NCI-H187 (cell line): ENCODE measurements at places on chromosomes 12 and 14.
A peak's percentile ranks its signal among the peaks of the same experiment; 100 is the strongest.

DNA sequence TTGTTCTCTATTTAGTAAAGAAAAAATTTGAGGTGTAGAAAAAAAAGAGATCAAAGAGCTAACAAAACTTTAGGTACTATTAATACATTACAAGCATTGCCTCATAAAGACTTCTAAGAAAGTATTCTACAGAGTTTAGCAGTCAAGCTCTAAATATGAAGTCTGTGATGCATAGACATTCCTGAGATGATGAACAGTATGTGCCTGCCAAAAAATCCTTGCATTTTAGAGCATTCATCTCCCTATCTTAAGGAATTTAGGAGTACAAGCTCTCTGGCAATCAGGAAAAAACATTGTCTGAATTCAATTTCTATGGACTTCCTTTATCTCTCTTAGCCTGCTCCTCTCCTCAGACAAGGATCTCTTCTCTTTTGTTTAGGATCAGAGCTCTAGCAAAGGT lies 202.6 kb upstream of the LRFN5 start:
- DNase-seq, result no peak

GRCh38 chr12:9795945-9796344 lies 31.3 kb upstream of the KLRF1 start:
- no peak for DNase-seq

GRCh38 chr12:58148405-58148804 lies 207.0 kb downstream of the ATP23 start:
- no peak for DNase-seq

DNA sequence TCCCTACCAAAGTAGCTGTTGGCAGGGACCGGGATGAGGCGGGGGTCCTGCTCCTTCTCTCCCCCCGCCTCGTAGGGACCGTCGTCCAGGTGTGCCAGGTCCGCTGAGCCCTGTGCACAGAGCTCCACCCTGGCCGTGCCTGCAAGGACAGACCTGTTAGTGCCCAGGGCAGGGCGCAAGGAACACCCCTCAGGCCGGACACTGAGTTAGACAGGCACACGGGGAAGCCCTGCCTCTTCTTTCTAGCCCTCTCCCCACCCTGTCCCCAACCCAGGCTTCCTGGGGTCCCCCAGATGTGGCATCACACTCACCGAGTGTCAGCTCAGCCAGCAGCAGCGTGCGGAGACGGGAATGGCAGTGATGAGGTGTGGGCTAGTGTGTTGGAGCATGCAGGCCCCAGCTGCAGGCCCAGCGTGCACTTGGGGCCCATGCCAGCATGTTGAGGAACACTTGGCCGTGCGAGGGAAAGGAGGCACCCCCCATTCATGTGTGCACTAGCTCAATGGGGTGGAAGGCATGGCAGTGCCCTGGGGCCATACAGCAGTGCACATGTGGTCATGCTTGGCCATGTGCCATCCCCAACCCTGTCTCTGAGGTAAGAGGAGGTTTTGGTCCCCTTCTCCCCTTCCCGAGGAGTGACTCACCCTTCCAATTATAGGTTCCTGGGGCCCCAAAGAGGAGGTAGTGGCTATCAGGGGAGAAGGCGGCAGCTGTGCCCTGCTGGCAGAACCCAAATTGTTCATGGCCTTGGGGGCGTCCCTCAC lies 7.3 kb downstream of the ITGA7 start:
- DNase-seq, result no peak

- no peak for DNase-seq
Measured at GRCh38 chr14:51609251-51609954, 42.3 kb upstream of the FRMD6 start.

- no peak for DNase-seq
Measured at GRCh38 chr12:21751517-21751916, 23.0 kb downstream of the KCNJ8 start.

- DNase-seq, result no peak
Measured at GRCh38 chr12:50825372-50825838, 17.3 kb upstream of the TMPRSS12 start.

GRCh38 chr14:35433826-35434225 lies 29.3 kb upstream of the NFKBIA start:
- no peak for DNase-seq

DNA sequence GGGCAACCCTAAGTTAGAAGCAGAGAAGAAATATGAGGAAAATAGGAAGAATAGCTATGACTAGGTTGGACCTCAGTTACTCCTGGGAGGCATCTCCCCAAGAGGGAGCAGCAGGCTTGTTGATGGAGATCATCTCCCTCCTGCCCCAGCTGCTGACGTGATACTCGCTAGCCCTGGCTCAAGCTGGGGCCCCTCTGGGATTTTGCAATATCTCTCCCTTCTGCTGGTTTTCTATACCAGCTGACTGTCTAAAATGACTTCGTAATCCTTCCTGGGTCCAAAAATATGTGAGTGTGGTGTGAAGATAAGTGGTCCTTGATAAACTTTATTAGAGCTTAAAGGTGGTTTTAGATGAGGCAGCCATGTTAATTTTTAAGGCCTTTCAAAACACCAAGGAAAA lies 4.5 kb upstream of the HECTD4 start:
- no peak for DNase-seq

GRCh38 chr12:65454115-65454787 lies 175.8 kb downstream of the MSRB3 start:
- no peak for DNase-seq

- no peak for DNase-seq
Measured at GRCh38 chr14:69891422-69891821, 12.2 kb downstream of the SMOC1 start.

- DNase-seq, result no peak
Measured at GRCh38 chr14:94716976-94717375, 52.9 kb downstream of the GSC start.

DNA sequence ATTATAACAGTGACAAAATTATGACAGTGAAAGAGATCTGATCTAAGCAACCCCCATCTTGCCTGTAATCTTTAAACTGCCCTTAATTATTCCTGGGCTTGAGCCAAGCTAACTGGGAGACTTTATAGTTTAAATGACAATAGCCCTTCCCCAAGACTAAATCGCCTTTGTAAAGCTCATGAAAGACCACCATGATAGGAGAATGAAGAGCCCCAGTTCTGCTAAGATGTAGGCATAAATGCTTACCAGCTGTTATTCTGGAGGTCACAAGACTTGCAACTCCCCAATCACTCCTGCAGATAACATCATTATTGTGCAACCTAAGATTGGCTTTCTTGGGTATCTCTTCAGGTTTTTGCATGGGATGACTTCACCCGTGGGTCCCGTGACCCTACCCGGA lies 599.7 kb downstream of the KCNH5 start:
- DNase-seq, result no peak

DNA sequence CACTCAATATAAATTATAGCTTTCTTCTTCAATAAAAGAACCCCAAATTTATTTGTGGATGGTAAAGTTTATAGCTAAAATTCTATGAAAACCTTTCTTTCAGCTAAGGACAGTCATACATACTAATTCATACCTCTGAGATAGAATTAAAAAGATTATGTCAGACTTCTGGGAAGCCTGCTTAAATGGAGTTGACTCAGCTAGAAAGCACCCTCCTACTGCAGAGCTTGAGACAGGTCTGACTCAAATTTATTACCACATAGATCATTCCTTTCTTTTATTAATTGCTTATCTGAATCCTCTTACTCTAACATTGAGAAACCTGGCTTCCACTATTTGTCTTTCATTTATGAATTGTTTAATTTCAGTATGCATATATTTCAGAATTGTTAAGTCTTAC lies 1007.0 kb upstream of the LRFN5 start:
- DNase-seq, result no peak

DNA sequence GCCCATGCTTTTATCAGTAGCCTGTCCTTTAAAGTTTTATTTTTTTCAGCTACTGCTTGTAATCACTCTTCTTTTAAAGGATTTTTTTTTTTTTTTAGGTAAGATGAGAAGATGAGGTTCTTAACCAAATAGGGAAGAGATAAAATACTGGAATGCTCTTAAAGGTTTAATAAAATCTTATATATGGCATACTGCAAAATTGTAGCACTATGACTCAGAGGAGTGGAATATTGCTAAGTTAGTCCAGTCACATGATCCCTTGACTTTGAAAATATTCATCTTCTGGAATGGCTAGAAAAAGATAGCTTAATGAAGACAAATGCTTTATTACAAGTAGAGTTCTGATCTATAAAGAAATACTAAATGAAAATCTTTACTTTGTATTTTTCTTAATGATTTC lies 116.6 kb downstream of the NAV3 start:
- DNase-seq, result no peak

- DNase-seq, result no peak
Measured at GRCh38 chr12:106342397-106343213, 14.9 kb upstream of the POLR3B start.

DNA sequence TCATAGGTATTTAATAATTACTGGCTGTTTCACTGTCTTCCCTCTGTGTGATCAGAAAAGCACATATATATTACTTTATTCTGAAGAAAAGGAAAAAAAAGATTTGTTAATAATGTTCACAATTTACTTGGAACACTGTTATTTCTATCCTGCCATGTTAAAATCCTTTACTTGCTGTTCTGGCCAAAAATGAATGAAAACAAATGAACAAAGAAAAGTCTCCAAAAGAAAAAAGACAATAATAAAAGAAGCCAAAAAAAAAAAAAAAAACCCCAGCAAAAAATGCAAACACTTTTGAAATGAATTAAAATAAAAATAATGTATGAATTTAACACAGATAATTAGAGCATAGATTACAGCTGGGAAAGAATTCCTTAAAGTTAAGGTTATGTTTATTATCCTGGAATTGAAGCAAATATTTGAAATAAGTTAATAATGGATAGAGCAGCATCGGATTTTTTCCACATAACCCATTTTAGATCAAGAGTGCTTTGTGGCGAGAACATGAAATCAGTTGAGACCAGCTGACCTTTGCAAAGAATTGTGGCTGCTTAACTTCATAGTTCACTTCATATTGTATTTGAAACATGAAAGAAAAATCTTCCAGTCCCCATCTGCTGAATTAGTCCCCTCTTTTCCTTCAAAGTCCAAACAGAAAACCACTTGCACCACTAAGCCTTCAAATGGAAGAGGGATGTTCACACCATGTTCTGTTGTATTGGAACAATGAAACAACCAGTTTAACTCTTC lies 444.8 kb downstream of the ADAMTS20 start:
- no peak for DNase-seq

GRCh38 chr12:7137908-7138307 lies 7.7 kb downstream of the CLSTN3 start:
- no peak for DNase-seq

DNA sequence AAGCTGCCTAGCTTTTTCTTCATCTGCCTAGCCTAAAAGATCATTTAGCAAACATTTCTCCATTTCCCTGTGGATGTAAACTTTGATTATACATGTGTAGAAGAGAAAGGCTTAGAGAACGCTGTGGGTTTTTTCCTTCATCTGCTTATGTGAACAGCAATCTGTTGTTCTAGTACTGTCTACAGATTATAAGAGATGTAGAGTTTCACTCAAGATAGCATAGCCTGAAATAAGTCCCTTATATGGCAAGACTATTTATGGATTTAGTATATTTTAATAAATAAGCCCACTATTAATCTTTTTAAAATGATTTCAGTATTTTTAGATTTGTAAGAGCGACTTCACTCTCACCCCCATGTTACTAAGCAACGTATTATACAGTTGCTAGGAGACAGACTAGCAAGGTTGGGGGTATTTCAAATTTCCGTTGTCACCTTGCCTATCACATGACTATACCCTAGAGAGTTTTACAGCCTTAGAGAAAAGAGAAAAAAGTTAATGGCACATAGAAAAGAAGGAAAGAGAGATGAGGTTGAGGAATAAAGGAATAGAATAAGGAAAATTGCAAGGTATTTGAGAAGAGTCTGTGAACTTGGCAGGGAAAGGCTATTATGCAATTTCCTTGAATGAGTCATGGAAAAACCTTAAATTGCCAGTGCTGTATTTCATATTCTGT lies 12.2 kb upstream of the TUBA1A start:
- peak; percentile 63 for DNase-seq

DNA sequence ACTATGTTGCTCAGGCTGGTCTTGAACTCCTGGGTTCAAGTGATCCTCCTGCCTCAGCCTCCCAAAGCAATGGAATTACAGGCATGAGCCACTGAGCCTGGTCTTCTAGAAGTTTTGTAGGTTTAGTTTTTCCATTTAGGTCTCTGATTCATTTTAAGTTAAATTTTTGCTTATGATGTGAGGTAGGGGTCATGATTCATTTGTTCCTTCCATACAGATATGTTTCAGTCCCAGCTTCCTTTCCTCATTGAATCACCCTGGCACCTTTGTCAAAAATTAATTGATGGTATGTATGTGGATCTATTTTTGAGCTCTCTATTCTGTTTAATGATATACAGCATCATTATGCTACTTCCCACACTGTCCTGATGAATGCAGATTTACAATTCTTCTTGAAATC lies 25.6 kb upstream of the CABP1 start:
- DNase-seq, result no peak

- no peak for DNase-seq
Measured at GRCh38 chr12:117000316-117000715, 89.6 kb downstream of the FBXW8 start.

GRCh38 chr12:26319511-26319910 lies 124.1 kb downstream of the SSPN start:
- DNase-seq, result no peak

- DNase-seq, result no peak
Measured at GRCh38 chr14:89609500-89610100, 192.6 kb upstream of the FOXN3 start.

DNA sequence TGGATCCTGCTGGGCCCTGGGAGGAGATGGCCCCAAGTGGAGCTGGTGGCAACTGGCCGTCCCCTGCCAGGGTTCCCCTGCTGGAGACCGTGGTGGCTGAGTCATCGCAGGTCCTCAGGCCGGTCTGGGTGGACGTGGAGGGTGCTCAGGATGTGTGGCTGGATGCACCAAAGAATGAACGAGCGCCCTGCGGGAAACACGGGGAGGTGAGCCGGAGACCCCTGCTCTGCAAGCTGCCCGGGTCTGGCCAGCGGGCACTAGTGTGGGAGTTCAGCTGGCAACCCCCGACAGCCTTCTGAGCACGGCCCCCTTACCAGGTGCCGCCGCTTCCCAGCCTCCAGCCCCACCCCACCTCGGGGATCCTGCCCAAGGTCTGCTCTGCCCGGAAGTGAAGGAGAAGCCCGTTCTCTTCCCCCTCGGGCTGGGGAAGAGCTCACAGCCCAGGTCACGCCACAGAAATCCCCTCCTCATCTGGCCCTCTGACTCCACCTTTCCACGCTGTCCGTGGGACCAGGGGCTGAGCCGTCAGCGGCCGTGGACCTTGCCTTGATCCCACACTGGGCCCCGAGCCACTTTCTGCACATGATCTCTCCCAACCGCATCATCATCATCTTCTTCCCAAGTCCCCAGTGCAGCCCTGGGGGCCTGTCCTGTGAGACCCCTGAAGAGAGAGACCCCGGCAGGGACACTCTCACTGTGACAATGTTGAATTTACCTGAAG lies 165.5 kb downstream of the KIF26A start:
- DNase-seq, result no peak
